ENCODE measurements at places on chromosomes 3 and 15.

- DNase-seq: no peak
Measured at GRCh38 chr15:61227269-61227949, 1.7 kb downstream of the RORA start.

GRCh38 chr3:134311265-134311664 is 60.6 kb upstream of the RYK start:
- DNase-seq: no peak

GRCh38 chr15:42549032-42549491 is 424 bp downstream of the HAUS2 start:
- peak; percentile 52 for DNase-seq

DNA sequence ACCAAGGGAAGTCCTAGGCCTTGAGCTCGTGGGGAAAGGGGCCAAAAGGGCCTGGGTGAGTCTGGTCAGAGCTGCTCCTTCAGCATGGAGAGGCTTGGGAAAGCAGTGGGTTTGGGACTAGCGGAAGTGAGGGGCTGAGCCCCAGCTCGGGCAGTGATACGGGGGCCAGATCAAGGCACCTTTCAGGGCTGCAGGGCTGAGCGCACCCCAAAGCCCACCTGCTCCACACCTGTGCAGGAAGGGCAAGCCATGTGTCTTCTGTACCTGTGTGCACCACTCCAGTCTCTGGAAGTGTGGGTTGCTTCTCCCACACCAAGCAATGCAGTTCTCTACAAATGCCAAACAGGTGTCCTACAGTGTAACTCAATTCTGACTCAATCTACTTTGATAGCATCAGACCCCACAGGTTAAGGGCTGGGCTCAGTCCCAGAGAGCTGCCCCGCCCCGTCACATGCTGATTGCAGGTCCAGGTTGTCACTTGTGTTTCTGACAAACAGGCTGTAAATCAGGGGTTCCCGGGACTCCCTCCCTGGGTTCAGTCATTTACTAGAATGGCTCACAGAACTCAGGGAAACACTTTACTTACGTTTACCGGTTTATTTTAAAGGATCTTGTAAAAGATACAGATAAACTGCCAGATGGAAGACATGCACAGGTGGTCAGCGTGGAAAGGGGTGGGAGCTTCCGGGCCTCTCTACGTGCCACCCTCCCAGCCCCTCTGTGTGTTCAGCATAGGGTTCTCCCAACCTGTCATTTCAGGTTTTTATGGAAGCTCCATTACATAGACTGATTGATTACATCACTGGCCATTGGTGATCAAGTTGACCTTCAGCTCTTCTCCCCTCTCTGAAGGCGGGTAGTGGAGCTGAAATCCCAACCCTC is 28.8 kb upstream of the KLF13 start:
- DNase-seq: no peak

GRCh38 chr3:156150434-156151066 is 30.2 kb downstream of the KCNAB1 start:
- DNase-seq: peak; percentile 49

DNA sequence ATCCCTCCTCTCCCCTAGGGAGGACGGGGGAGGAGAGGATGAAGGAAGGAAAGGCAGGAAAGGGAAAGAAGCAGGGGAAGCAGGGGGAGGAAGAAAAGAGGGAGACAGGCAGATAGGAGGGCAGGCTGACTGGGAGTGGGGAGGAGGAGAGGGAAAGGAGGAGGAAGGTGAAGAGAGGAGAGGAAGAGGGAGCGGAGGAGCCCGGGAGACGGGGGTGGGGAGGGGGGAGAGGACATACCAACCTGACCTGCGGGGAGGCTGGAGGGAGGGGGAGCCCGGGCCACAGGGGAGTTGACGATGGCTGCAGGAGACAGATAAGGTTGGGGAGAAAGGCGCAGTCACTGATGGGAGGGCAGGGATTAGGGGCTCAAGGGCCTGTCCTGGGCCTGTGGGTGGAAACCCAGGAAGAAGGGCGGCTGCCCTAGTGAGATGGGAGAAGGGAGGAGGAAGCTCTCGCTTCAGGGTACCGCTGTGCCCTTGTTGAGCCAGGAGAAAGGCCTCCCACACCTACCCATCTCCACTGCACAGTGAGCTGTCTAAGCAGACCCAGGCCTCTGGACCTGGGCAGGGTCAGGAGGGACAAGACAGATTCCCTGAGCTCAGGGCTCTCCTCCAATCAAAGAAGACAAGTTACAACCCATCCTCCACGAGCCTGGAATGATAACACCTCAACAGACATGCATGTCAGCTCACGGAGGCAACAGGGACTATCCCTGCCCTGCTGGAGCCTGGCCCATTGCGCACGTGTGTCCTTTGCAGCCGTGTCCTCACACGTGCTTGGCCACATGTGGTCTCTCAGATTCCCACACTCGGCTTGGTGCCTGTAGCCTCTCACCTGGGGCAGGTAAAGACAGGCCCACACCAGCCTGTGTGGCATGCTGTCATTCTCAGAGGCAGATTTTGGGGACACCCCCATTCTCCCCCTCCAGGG is 27.9 kb downstream of the C3orf18 start:
- no peak for DNase-seq

- no peak for DNase-seq
Measured at GRCh38 chr3:130779486-130779885, 32.9 kb upstream of the PIK3R4 start.

DNA sequence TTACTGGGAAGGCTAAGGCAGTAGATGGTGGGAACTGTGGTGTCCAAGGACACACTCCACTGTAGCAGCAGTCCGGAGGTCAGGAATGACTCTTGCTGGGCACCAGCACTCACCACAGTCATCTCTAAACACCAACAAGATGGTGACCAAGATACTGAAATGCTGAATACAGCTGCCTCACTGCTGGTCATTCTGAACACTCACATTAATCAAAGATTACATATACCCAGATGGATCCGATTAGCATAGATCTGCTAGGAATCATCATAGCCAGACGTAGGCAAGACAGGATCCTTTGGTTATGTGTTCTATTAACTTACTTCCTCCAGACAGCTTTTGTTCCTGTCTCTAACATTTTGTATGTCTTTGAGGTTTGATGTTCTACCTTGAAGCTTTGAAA is 134.9 kb upstream of the BFSP2 start:
- DNase-seq: no peak

DNA sequence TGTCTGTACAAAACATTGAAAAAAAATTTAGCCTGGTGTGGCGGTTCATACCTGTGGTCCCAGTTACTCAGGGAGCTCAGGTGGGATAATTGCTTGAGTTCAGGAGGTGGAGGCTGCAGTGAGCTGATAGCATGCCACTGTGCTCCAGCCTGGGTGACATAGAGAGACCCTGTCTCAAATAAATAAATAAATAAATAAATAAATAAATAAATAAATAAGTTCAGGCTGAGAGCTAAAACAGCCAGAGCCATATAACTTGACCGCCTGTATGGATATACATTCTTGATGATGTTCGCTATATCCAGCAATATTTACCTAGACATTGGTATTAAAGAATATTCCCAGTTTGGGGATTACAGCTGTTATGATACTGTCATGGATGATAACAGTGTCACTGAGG is 146.9 kb downstream of the KCNH8 start:
- no peak for DNase-seq

DNA sequence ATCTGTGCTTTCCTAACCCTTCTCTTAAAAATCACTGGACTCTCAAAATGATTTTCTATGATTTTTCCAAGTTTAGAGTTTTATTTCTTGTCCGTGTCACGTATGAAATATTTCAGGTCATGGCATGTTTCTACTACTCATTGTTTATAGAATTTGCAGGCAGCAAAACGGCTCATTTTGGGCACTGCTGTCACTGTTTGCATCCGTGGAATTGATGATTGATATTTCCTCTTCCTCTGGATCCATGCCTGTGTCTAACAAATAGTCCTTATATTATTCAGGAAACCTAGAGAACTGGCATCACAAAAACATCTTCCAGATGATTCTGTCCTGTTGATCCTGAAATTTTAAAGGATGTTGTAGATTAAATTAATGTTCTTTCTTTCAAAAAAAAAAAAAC is 47.6 kb downstream of the LARS2 start:
- DNase-seq: no peak

DNA sequence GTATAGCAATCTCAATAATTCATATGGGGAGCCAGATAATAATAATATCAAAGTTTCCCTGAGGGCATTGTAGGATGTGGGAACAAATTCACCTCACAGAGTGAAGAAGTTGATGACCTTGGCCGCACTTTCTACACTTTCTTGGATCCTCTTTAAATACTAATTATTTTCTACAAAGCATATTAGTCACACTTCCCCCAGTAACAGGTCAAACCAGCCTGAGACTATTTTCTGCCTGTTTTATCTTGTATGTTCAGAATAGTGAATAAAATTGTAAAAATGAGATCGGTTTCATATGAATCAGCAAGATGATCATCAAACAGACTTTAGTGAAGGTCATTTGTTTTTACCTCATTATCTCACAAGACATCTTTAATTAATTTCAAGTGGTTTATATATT is 2.3 kb upstream of the OR5K3 start:
- DNase-seq: no peak

DNA sequence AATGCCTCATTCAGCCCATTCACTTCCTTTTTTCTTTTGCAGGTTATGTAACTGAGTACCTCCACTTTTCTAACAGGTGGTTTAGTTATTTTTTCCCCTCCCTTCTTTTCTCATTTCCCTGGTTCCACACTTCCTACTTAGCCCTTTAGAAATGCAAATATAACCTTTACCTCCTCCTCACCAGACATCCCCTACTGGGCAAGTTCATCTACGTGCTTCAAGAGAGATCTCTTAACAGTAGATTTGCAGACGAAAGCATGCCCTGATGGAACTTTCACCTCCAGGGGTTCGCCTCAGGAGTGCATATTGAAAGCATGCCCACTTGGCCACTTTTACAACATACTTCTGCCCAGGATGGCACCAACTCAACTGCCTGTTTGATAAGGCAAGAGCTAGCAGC is 314.1 kb upstream of the LRRC3B start:
- no peak for DNase-seq

GRCh38 chr15:79161837-79162508 is 71.4 kb upstream of the RASGRF1 start:
- no peak for DNase-seq

GRCh38 chr15:98646546-98647025 is 1.8 kb upstream of the IGF1R start:
- DNase-seq: no peak

DNA sequence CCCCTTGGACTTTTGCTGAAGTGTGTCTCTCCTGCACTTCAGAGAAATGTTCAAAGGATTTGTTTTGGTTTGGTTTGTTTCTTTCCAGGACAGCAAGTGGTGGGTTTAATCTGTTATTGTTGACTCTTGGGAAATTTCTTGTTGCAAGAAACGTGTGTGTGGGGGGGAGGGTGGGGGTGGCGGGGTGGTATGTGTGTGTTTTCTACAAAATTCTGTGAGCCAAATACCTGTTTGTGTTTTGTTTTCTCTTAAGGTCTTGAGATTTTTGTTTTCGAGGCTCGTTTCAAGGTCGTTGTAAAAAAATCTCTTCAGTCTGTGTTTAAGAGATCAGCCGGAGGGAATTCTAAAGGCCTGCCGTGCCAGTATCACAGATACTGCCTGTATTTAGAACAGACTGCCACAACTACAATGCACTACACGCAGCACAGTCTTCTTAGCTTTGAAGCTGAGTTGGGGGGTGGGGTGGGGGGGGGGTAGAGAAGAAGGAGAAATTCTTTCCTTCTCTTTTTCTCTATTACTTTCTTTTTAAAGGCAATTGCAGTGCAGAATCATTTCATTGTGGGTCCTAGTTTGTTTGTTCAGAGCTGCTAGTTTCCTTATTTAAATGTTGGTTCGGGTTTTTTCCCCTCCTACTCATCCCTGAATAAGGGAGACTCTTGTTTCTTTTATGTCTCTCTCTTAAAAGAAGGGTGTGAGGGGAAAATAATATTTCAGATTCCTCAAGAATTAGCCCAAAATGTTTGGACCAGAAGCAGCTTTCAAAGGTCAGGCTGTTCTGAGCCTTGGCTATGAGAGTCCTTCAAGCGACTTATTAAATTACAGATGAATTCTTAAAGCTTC is 1.4 kb upstream of the BCL6 start:
- no peak for DNase-seq
